ENCODE measurements at places on chromosomes 4 and X.

GRCh38 chrX:264634-265455 is 16.3 kb upstream of the PLCXD1 start:
- DNase-seq: no peak

DNA sequence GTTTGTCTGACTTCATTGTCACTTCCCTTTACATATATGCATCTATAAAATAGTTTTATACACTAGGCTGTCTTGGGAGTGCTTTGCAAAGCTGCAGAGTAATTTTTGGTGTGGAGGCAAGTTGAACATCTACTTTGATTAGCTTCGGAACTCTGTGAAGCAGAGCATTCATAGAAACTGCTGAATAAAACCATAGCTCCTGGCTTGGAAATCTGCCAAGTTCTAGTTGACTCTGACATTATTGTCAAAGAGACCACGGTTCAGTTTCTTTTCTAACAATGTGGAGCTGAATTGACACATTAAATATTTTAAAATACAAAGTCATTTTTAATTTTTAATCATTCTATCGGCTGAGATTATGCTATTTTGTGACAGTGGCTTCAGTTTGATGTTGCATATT is 335.0 kb downstream of the BMPR1B start:
- no peak for DNase-seq

DNA sequence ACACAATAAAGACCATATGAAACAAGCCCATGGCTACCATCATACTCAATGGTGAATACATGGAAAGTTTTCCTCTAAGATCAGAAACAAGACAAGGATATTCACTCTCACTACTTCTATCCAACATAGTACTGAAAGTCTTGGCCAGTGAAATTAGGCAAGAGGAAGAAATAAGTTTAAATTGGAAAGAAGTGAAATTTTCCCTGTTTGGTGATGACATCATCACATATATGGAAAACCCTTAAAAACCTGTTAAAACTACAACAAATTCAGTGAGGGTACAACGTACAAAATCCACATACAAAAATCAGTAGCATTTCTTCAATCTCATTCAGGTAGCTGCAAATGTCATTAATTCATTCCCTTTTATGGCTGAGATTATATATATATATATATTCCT is 164.0 kb upstream of the IRS4 start:
- DNase-seq: no peak

DNA sequence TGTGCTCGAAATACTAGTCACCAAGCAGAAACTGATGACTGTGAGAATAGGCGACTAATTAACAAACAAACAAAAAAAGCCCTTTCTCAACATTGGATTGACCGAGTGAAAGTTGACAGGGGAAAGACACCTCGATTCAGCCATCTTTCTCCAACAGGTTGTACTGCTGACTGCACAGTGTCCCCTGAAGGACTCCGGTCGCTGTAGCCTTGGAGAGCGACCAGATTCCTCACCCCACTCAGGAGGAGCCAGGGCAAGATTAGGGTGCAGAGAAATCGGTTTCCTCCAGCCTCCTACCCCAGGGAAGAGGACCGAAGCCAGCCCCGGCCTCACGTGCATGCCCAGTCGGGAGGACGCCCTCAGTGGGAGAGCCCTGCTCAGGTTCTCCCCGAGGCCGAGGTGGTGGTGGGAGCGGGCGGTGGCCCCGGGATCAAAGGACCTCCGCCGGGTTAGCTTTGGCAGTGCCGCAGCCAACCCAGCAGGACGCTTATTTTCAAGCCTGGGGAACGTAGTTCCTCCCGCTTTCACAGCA is 1.1 kb upstream of the RAP1GDS1 start:
- peak; percentile 11 for DNase-seq

- no peak for DNase-seq
Measured at GRCh38 chr4:76965866-76966579, 16.5 kb downstream of the SEPTIN11 start.

DNA sequence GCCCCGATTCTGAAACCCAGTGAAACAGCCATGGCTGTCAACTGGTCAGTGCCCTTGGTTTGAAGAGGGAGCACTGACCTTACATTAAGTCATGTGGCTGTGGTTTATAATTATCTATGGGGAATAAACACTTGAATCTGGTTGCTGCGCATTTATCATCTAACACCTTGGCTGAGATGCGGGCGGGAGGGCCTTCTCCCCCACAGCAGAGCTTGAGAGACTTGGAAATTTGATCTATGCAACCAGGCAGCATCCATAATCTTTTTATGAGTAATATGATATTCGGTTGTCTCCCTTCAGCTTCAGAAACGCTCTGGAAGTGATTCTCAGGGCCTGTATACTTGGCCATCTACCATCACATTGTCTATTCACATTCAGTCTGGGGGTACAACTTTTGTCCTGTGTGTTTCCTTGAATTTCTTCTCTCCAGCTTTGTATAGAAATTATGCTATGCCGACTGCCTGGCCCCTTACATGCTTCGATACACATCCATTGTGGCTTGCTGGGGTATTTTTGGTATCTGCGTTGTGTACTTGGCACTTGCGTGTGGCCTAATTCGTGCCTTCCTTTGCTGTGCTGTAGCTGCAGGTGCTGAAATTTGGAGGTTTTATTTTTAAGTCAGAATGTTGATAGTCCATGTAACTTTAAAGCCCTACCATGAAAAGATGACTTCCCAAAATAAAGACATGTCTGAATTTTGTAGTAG is 321.6 kb downstream of the ARHGAP10 start:
- DNase-seq: no peak

DNA sequence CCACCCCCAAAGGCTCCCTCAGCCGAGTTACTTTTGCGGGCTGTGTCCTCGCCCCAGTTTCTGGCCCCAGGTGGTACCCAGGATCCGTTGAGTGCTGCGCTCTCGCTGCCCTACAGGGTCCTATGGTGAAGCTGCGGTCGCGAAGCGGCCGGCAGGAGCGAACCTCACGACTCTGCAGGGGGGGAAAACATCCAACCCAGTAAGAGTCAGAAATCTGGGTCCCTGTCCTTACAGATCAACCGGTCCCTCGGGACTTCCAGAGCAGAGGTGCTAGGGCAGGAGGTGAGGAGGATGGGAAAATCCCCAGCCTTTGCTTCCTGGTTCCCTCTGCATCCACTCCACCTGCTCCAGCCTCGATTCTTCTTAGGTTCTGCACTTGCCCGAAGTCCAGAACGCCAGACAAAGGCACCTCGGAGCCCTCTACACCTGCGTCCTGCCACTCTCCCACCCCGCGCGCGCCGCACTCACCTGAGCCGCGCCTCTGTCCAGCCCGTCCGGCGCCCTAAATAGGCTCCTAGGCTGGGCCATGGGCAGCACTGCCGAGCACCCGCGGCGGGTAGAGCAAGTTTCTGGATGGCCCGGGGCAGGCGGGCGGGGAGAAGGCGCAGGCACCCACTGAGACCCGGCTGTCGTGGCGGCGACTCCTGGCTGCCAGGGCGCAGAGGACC is at the start of gene HS3ST1:
Gene HS3ST1 (minus strand): TSS at position 664 of the 668 bp plus-strand sequence. CDS start 28,889 bp downstream, outside the sequence.
- DNase-seq: no peak

DNA sequence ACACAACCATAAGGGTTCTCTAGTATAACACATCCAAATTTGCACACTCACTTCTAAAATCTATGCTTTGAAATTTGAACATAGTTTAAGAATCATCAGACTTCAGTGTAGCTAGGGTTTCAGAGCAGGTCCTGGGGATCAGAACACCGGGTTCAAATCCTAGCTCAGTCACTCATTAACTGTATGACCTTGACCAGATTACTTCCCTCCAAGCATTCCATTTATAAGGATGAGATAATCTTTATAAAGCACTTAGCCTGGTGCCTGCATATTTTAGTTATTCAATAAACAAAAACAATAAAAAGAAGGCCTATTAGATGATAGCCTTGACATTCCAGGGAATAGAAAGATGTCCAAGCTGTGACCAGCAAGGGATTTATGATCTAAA is 4.8 kb upstream of the STBD1 start:
- DNase-seq: no peak

DNA sequence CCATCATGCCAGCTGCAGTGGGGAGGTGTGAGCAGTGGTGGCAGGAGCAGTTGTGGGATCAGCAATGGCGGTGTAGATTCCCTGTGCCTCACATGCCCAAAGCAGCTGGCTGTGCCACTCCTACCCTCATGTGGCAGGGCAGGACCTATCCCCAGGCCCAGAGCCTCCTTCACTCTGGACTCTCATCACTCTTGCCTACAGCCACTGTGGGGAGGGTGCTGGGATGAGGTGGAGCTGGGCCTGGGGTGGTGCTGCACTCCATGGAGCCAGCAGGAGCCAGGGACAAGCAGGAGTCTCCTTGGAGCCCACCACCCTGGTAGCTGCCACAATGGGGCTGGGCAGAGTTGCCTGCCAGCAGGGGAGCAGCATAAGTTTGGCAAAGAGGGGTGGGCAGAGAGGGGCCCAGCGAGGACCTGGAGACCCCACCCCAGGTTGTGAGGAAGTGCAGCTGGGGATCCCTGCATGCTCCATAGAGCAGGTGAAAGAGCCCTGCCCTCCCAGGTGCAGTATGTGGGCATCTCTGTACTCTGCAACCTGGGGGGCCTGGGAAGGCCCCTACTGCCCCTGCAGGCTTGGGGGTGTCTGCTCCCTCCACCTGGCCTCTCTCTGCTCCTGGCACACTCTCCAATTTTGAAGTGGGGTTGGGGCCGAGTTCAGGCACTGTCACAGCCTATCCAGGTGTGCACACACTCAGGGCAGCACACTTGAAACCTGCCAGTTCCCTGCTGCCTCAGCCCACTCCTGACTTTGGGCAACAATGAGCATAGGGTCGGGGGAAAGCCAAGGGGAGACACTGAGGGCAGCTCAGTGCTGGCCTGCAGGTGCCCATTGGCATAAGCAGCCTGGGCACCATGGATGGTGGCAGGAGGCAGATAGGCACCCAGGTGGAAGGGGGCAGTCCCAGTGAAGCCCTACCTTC is 74.0 kb upstream of the INTU start:
- DNase-seq: no peak

DNA sequence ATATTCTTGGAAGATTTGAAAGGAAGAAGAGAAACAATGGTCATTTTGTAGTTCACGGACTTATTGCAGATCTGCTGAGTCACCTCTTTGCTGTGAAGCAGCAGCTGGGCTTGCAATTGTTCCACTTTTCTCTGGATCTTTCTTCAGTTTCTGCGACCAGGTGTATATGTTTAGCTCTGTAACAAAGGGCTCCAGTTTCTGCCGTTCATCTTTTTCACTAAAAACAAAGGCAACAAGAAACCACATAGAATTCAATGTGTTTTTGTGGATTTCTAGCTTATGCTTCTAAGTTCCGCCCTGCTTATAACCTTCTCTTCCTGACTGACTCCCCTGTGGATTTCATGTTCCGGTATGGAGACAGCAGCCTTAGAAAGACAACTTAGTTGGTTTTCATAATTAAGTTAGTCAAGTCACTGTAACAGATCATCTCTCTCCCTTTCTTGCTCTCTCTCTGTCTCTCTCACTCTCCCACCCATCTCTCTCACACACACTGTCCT is 121.6 kb upstream of the EPHA5 start:
- DNase-seq: no peak

DNA sequence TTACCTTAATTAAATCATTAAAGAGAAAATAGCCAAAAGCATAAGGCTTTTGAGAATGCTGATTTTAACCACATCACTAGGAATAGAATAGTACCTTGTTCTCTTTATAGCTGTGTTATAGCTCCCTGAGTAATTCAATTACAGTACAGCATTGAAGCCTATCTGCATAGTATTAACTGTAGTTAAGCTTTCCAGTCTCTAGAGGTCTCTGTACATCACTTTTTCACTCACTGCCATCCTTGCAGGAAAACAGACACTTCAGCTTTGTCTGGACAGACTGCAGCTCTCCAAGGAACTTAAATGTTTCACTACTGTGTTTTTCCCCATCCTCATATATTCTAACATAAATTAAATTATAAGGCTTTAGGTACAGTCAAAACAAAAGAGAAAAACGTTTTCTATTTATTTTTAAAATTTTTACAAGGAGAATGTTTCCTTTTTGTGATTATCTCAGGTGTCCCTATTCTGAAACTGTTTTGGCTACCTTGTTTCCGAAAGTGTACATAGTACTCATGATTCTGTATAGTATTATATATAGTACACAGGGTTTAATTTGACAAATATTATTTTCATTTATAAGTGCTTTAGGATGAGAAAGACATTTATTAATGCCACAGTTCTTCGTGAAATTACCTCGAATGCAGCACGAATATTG is 407.9 kb downstream of the PCDH18 start:
- no peak for DNase-seq

DNA sequence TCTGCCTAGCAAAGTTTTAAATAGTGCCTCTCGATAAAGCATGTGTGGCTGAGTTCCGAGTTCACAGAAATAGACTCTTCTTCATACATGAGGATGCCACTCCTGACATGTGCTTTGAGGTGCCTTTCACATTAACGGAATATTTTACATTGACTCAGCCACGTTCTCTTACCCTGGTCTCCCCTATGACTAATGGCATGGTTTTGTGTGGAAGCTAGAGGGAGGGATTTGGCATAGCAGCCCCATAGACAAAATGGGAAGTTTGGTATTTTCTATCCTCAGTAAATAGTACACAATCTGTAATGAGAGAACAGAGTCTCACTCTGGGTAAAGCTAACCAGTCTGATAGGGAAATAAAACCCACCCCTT is 68.9 kb downstream of the PCDH19 start:
- DNase-seq: no peak

DNA sequence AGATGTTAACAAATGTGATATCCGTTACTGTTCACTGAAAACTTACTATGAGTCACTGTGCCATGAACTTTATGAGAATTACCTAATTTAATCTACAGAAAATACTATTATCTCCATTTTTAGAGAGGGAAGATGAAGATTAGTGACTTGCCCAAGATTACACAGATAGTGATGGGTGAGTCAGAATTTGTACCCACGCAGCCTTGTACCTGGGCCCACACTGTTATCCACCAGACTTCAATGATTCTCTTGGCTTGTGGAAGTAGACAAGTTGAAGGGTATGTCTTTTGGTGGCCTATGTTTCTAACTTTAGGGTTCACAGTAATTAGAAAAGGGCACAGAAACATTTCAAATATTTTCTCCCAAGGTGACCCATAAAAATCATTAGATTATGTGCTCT is 472.5 kb upstream of the NR3C2 start:
- no peak for DNase-seq

- no peak for DNase-seq
Measured at GRCh38 chrX:9390121-9390520, 74.7 kb upstream of the TBL1X start.

- no peak for DNase-seq
Measured at GRCh38 chr4:184188443-184189400, 29.0 kb downstream of the ENPP6 start.

GRCh38 chr4:76420188-76420761 is 666 bp downstream of the CCDC158 start:
- no peak for DNase-seq
